Tongue (tissue), 3 donors: ENCODE measurements at places on chromosomes 5 and 9. TPM values are rescaled to one million over a fixed set of nuclear protein-coding genes. Genes with fewer than 3 reads are reported as not detected.

DNA sequence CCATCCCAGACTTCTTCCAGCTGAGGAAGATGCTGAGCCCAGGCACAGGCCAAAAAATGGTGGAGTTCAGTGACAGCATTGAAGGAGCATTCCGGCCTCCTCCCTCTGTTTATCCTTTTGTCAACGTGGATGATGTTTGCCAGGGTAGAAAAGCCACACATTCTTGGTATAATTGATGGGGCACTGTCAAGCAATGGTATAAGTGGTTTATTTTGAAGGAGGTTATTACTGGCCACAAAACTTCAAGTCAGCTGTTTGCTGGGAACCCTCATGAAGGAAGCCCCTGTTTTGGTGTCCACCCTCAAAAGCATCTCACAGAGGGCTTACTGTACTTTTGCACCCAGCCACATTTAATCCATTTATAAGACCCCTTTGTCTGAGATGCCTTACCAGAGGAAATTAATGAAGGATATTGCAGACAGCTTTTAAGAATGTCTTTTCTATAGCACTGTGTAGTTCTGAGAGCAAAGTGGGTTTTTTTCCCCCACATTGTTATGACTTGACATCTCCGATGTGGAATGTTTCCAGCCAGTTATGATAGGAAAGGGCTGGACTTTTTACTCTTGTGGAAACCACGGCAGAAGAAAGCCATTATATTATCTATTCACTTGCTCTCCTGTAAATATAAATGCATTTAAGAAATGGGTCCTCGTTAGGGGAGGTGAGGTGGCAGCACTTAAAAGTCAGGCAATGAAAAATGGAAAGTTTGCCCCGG is 95.5 kb upstream of the SPATA31D4 start:
- DNase-seq: peak; percentile 50

DNA sequence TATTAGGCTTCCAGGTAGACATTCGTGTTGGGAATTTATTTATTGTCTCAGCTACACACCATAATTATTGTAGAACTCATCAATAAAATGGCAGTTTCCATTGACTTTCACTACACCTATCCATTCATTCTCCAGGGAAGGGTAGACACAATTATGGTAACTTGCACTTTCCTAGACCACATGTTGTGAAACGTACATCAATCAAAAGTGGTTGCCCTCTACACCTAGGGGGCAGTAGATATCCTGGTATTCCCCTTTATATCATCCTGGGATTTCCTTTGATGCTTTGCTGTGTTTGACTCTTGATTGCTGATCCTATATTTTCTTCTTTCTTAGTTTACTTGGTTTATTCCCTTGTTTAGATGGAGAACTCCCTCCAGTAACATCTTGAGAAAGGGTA is 47.9 kb downstream of the ADGRV1 start:
- no peak for DNase-seq

DNA sequence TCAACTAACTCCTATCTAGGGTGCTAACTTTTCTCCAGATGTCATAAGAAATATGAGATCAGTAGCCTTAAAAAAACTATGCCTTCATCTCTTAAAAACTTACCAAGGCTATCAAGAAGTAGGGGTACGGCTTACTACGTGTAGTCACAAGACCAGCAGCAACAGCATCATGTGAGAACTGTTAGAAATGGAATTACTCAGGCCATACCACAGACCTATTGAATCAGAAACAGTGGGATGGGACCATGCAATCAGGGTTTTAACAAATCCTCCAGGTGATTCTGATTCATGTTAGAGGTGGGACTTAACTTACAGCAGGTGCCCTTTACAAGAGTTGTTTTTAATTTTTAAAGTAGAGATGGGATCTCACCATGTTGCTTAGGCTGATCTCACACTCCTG is 4.6 kb downstream of the IFNE start:
- DNase-seq: no peak

- DNase-seq: no peak
Measured at GRCh38 chr9:4146293-4146692, 153.6 kb downstream of the GLIS3 start.

DNA sequence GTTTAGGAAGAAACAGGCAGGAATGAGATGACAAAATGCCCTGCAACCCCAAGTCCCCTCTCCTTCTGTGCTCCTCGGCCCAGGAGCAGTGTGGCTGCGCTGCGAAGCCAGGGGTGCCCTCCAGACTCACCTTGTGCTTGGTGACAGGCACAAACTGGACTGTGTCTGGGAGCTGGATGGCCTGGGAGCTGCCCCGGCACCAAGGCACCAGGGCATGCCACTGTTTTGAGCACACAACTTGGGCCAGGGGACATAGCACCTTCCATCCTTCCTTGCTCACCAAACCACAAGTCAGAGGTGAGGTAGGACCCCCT is 51.1 kb downstream of the PRRT1B start:
- DNase-seq: no peak

- DNase-seq: peak; percentile 18
Measured at GRCh38 chr5:1502046-1502736, 21.6 kb downstream of the LPCAT1 start.

- DNase-seq: no peak
Measured at GRCh38 chr5:107032629-107033028, 638.1 kb downstream of the EFNA5 start.

GRCh38 chr5:56230576-56230975 is 2.6 kb downstream of the ANKRD55 start:
- DNase-seq: no peak

DNA sequence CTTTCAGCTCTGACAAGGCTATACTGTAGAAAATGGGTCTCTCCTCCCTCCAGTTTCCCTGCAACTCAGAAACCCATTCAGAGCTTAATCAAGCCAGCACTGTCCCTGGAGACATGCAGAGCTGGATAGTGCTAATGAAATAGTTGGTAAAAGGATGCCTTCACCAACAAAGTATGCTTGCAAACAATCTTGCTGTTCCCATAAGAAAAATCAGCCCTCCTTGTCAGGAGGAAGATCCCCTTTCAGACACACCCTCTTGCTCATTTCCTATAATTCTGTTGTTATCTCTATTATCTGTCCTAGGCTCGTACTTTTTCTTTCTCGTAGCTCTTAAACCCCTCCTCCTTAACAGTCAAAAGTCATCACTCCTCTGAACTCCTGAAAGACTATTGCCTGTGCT is 9.9 kb upstream of the OSMR start:
- no peak for DNase-seq

DNA sequence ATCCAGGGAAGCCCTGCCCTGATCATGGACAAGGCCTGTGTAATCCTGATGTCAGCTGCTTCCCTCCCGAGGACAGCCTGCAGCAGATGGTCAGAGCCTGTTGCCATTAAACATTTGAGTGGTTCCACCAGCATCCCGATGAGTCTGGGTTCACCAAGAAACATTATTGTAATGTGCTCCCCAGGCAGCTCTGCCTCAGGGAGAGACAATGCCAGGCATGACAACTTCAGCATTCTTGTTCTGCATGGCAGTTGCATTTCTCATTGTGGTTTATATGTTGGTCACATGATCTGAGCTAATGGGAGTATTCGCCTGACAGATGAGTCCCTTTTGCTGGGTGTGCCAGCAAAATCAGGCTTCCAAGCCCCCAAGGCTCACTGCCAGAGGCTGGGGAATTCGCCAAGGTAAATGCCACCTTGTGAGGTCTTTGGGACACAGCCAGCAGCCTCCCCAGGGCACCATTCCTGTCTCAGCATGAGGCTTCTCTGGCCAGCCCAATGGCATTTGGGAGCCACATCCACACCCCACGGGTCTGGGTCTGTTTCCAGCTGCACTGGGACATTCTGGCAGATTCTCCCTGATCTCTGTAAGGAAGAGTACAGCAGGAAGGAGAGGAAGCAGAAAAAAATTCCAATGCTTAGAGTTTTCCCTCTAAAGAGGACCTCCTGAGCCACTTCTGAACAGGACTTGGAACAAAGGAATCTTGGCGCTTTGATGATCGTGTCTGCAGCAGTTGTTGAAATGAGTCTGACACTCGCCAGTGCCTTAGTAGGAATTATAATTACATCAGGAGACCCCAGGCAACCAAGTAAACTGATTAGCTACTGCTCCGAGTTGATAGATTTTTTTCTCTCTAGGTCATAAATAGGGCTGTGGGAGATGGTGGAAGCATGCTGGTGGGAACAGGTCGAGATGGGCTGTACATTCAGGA is 18.7 kb downstream of the KCNIP1 start:
- DNase-seq: peak; percentile 82

DNA sequence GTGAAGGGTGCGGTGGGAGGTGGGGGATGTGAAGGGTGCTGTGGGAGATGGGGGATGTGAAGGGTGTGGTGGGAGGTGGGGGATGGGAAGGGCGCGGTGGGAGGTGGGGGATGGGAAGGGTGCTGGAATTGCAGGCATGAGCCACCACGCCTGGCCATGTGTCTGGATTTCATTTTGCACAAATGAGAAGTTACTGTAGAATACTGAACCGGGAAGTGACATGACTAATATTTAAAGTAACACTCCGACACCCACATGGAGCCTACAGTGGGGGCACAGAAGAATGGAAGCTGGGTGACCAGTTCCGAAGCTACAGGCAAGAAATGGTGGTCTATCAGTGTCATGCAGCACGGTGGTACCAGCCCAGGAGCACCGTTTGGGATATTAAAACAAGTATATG is 69.9 kb upstream of the SPTLC1 start:
- no peak for DNase-seq

- no peak for DNase-seq
Measured at GRCh38 chr5:113771483-113771882, 258.0 kb downstream of the YTHDC2 start.

DNA sequence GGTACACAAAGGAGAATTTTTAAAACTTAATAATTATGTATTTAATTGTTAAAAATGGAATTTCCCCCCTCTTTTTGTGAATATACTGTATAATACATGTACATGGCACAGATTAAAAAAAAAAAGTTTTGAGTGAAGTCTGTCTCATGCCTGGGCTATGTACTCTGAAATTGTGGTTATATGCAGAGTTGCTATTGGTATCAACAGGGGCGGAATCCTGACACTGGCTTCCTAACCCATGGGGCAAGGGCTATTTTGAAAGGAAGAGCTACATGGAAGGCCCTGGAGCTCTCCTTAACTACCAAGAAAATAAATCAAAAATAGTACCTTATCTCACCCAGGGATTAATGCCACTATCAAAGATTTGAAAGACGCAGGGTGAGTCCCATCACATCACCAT is 865 bp upstream of the FAM193B start:
- DNase-seq: no peak

GRCh38 chr9:27429917-27430316 is 94.2 kb upstream of the IFNK start:
- no peak for DNase-seq

- DNase-seq: no peak
Measured at GRCh38 chr5:167892352-167893115, 398.9 kb upstream of the WWC1 start.

DNA sequence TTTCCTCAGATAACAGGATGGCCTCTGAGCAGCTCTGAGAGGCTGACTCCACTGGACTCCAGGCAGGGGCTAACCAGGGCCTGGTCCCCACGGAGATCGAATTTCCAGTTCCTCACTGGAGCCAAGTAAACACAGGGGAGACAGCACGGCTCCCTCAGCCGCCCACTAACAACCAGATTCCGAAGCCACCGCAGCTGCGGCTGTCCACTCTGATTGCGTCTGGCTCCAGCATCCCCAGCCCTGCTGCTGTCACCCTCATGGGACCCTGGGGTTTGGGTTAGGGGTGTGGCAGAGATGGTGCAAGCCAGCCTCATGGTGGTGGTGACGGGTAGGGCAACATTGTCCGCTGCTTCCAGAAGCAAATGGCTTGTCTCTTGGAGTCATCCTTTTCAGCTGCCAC is 172.6 kb downstream of the RGS3 start:
- DNase-seq: peak; percentile 72

GRCh38 chr9:138104251-138105122 is 226.9 kb downstream of the CACNA1B start:
- peak; percentile 20 for DNase-seq

GRCh38 chr9:91951944-91952520 is 2.0 kb upstream of the ROR2 start:
- no peak for DNase-seq

GRCh38 chr5:59500014-59500413 is 393.5 kb downstream of the PDE4D start:
- no peak for DNase-seq

GRCh38 chr9:3863111-3863528 is 337.3 kb upstream of the RFX3 start:
- peak; percentile 43 for DNase-seq

- no peak for DNase-seq
Measured at GRCh38 chr5:94191604-94192003, 426.8 kb downstream of the KIAA0825 start.

GRCh38 chr5:171272996-171273970 is 35.8 kb upstream of the TLX3 start:
- peak; percentile 24 for DNase-seq

DNA sequence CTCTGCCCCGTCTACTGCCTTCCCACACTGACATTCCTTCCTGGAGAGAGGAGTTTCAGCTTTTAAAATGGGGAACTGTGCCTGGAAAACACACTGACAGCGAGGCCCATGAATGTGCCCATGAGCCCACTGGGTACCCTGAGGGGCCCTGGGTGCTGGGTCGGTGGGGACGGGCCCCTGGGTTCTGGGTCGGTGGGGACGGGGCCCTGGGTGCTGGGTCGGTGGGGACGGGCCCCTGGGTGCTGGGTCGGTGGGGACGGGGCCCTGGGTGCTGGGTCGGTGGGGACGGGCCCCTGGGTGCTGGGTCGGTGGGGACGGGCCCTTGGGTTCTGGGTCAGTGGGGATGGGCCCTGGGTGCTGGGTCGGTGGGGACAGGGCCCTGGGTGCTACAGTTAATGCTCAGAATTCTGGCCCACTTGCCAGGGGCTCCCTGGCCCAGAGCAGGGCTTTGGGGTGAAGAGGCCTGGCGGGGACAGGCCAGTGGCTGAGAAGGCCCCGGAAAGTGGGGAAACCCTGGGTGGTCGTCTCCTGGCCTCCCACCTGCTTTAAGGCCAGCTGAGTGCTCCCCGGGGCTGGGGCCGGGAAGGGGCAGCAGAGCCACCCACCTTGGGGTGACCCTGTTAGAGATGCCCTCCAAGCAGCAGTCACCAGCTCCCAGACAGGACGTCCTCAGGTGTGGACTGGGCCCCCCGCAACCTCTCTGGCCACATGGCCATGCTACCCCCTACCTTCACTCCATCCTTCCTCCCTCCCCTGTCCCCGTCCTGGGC is 2.5 kb downstream of the GPSM1 start:
- DNase-seq: no peak

- peak; percentile 93 for DNase-seq
Measured at GRCh38 chr5:172123269-172123692, 64.7 kb downstream of the STK10 start.

DNA sequence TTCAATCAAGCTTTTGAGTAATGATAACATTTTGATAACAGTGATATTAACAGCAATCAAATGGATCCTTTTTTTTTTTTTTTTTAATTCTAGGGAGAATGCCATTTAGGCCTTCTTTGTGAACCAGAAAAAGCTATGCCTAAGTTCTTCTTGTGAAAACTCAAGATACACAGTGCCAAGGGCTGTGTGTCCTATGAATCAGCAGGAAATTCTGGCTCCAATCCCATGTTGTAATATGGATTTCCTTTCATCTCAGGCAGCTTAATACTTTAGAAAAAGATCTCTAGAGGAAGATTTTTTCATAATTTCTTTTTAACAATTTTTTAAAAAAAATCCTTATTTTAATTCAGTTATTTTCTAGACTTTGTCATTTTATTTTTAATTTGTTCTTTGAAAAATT is 96.1 kb downstream of the NUDT12 start:
- no peak for DNase-seq

GRCh38 chr5:84242286-84242685 is 142.4 kb downstream of the EDIL3 start:
- DNase-seq: no peak

- no peak for DNase-seq
Measured at GRCh38 chr9:84866396-84867175, 197.1 kb downstream of the NTRK2 start.

Gene LRRC19
- total RNA-seq: not detected

Gene GABRG2
- total RNA-seq: not detected

Gene MSX2
- total RNA-seq: 0.62 TPM

Gene CENPP
- 7.7 TPM for total RNA-seq

Gene OR2V1
- total RNA-seq: not detected

Gene DNAI1
- total RNA-seq: not detected
